Natural killer cell (primary cell): ENCODE measurements at places on chromosomes 1 and 21. TPM values are rescaled to one million over a fixed set of nuclear protein-coding genes. Genes with fewer than 3 reads are reported as not detected.

DNA sequence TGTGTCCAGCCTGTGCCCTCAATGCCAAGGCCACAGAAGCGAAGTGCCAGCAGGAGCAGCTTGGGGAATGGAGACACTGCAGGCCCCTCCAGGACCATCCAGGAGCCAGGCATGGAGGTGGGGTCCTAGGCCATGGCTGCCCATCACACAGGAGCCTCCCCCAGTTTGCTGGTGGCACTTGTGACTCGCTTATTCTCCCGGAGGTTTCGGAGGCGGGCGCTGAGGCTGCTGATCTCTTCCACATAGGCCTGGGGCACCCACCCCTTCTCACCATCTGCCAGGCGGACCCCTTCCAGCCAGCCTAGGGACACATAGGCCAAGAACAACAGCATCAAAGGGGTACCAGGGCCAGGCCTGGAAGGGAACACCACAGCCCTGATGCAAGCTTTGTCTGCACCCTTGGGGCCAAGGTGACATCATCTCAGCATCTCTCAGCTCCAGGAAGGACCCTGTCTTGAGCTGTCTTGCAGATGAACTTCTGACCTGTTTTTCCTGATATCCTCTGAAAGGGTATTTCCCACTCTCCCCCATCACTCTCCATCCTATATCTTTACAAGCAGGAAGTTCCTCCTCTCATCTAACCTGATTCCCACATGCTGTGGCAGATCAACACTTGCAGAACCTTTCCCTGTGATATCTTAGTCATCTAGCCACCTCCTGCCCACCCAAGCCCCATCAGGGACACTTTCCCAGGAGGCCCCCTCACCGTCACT, 13.9 kb downstream of the ARHGEF19 start:
- H3K36me3 ChIP-seq = peaks cover 9% of the 10 kb centered on the region
- H3K27me3 ChIP-seq = no peaks in the 10 kb centered on the region
- no peak overlapping the region for H3K27ac ChIP-seq
- no peaks in the 10 kb centered on the region for H3K4me1 ChIP-seq

- no peak overlapping the region for H3K4me3 ChIP-seq
- peaks cover 4% of the 10 kb centered on the region for H3K4me1 ChIP-seq
- no peak for DNase-seq
Observed at GRCh38 chr1:94100785-94101612, 19.9 kb downstream of the ABCA4 start.

DNA sequence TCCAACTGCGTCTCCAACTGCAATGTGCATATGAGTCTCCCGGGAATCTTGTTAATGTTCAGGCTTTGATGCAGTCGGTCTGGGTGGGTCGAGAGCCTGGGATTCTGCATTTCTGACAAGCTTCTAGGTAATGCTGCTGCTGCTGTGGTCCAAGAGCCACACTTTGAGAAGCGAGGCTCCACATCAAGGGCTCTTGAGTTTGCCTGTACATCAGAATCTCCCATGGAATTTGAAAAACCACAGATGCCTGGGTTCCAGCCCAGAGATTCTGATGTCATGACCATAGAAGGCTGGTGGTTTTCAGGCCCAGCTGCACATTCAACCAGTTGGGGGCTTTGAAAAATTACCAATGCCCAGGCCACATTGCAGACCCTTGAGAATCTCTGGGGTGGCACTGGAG, 93.9 kb upstream of the TARDBP start:
- peaks cover 35% of the 10 kb centered on the region for H3K4me1 ChIP-seq
- no peak for DNase-seq
- H3K27ac ChIP-seq = no peak overlapping the region
- no peaks in the 10 kb centered on the region for H3K27me3 ChIP-seq
- no peaks in the 10 kb centered on the region for H3K36me3 ChIP-seq

The DDAH1 gene
- total RNA-seq = not detected

DNA sequence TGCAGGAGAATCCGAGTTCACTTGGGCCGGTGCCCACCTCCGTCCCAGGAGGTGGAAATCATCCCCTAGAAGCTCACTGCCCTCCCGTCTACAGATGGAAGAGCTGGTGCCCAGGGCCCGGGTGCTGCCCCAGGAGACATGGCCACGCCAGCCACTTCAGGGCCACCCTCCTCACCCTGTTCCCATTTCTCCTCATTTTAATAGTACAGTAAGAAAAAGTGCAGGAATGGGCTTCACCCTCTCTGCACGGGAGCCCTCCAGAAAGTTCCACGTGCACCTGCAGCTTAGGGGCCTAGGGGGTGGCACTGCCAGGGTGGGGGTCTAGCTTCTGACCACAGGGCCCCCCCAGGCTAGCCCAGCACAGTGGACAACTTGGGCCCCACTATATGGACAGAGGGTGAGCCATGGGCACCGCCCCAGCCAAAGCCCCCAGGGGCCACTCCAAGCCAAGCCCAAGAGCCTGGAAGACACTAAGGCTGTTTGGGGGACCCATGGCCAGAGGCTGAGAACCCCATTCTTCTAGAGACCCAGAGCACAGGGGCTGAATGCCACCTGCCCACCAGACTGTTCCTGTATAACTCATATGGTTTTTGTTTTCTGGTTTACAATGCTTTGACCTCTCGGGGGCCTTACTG, 3.4 kb upstream of the FTCD start:
- H3K36me3 ChIP-seq = no peaks in the 10 kb centered on the region
- no peak for DNase-seq
- H3K27ac ChIP-seq = no peak overlapping the region
- H3K27me3 ChIP-seq = no peaks in the 10 kb centered on the region
- no peaks in the 10 kb centered on the region for H3K4me1 ChIP-seq

DNA sequence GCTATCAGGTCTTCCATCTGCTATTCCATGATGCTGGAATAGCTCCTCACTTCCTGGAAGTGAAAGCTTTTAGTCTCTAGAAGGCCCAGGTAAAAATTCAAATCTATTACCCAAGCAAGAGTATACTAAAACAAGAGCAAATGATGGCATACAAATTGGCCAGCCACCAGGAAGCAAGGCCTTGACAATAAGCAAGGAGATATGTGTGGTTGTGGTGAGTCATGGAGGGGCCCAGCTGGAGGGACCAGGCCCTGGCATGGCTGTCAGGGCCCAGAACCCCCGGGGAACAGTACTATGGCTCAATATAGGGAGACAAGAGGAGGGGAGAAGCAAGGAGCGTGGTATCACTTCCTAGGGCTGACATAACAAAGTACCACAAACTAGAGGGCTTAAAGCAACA, 358.7 kb downstream of the RRAGC start:
- no peak overlapping the region for H3K27ac ChIP-seq
- no peaks in the 10 kb centered on the region for H3K36me3 ChIP-seq
- H3K27me3 ChIP-seq = no peaks in the 10 kb centered on the region
- no peak overlapping the region for H3K4me3 ChIP-seq
- DNase-seq = no peak

DNA sequence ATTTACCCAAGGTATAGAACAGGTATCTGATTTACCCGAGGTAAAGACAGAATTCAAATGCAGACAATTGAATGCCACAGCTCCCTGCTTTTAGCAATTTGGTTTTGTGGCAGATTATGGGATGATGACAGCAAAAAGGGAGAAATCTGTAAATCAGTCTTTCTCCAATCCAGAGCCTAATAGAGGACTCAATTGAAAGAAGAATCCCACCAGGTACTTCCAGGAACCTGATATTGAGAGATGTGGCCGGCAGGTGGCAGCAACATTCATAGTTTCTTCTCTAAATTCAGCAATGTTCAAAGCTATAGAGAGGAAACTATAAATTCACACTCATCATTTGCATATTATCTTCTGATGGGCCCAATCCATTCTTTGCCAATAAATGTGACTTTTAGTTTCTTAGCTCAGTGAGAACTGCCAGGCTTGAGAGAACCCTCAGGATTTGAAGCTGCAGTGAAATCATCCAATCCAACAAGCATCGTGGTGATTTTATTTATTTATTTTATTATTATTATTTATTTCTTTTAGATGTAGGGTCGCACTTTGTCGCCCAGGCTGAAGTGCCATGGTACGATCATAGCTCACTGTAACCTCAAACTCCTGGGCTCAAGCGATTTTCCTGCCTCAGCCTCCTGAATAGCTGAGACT, 9.8 kb upstream of the PHACTR4 start:
- peaks cover 11% of the 10 kb centered on the region for H3K4me1 ChIP-seq
- H3K36me3 ChIP-seq = no peaks in the 10 kb centered on the region
- H3K27ac ChIP-seq = no peak overlapping the region
- peak; percentile 65 for DNase-seq
- H3K27me3 ChIP-seq = no peaks in the 10 kb centered on the region
- no peak overlapping the region for H3K4me3 ChIP-seq

GRCh38 chr1:119312500-119312899, 56.1 kb upstream of the HAO2 start:
- H3K27me3 ChIP-seq = peaks cover 4% of the 10 kb centered on the region
- H3K36me3 ChIP-seq = no peaks in the 10 kb centered on the region
- H3K4me3 ChIP-seq = no peak overlapping the region

The PTPN22 gene
- total RNA-seq = 104 TPM

- no peaks in the 10 kb centered on the region for H3K4me1 ChIP-seq
- no peaks in the 10 kb centered on the region for H3K36me3 ChIP-seq
Observed at GRCh38 chr21:28148400-28149064, 844.1 kb downstream of the LTN1 start.

The OXCT2 gene
- 1.9 TPM for total RNA-seq

- H3K27me3 ChIP-seq = no peaks in the 10 kb centered on the region
- DNase-seq = no peak
- no peaks in the 10 kb centered on the region for H3K36me3 ChIP-seq
- no peaks in the 10 kb centered on the region for H3K4me1 ChIP-seq
- no peak overlapping the region for H3K27ac ChIP-seq
- no peak overlapping the region for H3K4me3 ChIP-seq
Observed at GRCh38 chr1:221886743-221887414, 145.0 kb upstream of the DUSP10 start.

The SLAMF9 gene
- not detected for total RNA-seq
